ENCODE measurements at places on chromosomes 3 and 15.

- DNase-seq = no peak
Measured at GRCh38 chr3:141629976-141630375, 108.1 kb upstream of the RNF7 start.

- DNase-seq = no peak
Measured at GRCh38 chr3:183503746-183504145, 51.8 kb downstream of the KLHL6 start.

DNA sequence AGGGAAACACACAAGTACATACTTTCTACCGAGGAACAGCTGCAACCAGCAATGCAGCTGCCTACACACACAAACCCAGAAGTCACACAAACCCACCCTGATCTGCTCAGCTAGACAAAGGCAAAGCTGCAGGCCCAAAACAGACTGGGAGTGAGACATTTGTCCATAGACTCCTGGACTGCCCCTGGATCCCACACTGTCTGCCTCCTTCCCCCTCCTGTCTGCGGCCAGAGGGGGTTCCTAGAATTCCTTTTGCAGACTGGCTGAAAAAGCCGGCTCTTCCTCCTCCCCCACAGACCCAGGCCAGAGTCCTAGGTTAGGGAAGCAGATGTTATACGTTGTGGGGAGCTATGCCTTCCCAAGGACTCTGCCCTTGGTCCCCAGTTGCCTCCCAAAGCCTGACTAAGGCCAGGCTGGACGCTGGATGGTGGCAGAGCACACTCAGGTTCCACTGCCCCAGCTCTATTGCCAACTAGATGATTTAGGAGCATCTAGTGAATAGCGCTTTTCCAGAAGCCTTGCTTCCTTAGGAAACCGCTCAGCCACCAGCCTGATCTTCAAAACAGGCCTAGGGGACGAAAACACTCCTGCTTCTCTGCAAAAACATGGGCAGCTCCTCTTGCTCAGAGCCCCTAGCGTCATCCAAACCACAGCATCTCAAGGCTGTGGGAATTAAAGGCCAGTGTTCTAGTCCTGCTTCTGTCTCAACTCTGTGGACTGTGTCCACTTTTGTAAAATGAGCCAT lies 37.4 kb upstream of the CILP start:
- DNase-seq = no peak

DNA sequence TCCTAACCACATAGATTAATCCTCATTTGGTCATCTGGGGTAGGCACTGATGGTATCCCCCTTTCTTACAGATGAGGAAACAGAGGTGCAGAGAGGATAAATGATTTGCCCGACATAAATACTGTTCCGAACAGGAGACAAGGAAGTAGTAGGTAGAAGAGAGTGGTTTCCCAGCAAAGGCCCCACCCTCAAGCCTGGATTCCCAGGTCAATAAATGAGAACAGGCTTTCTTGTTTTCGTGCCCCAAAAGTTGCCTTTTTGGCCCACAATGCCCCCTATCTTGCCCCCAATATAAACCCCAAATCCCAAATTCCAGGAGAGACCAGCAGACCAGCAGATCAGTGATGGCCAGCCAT lies 125.5 kb upstream of the PRR20G start:
- DNase-seq = no peak

DNA sequence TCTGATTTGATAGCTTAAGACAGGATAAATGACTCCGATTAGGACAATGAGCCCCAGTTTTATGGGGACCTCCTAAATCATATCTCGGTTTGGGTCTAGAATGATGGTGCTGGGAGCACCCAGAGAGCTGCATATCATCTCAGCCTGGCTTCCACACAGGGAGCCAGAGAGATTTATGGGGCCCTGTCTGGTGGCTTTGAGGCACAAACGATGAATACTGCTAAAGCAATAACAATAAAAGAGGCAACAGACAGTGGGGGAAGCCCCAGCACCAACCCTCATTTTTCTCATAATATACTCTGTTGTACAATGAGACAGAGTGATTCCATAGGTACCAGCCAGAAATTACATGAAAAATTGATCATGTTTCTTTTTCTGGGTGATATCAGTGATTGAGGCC lies 889.0 kb upstream of the CFAP20DC start:
- DNase-seq = no peak

DNA sequence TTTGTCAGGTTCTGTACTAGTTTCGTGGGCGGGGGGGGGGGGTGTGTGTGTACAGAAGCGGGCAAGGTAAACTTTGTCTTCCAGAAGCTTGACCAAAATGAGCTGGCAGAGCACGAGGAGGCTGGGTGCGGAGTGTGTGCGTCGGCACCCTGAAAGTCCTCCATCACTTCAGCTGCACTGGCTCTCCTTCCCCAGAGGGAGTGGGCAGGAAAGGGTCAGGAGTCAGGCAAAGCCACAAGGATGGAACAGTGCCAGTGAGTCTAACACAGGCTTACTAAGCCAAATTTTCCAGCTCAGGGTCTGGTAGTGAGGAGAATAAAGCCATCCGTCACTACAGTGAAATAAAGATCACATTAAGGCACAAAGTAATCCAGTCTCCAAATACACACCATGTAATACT lies 11.9 kb upstream of the SH3GL3 start:
- DNase-seq = no peak

GRCh38 chr3:40379674-40380306 lies 7.2 kb upstream of the ENTPD3 start:
- DNase-seq = no peak

DNA sequence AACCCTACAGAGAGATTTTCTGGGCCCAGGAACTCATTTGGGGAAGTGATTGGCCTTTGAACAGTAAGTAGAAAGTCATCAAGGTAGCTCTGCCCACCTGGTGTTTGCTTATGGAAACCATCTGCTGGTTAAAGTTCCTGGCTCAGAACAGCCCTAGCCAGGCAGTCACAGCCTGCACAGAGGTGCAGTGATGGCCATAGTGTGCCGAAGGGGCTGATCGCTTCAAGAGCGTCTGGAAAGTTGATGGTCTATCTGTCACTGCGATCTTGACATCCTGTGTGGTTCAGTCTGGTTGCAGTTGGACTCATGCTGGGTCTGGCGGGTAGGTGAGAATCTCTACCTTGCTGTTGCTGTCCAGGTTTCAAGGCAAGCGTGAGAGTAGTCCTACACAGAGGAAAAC lies 151.6 kb downstream of the SLCO3A1 start:
- DNase-seq = no peak

GRCh38 chr15:100043068-100043641 lies 298.6 kb downstream of the ADAMTS17 start:
- no peak for DNase-seq

GRCh38 chr3:55964491-55964985 lies 477.4 kb upstream of the WNT5A start:
- DNase-seq = no peak

DNA sequence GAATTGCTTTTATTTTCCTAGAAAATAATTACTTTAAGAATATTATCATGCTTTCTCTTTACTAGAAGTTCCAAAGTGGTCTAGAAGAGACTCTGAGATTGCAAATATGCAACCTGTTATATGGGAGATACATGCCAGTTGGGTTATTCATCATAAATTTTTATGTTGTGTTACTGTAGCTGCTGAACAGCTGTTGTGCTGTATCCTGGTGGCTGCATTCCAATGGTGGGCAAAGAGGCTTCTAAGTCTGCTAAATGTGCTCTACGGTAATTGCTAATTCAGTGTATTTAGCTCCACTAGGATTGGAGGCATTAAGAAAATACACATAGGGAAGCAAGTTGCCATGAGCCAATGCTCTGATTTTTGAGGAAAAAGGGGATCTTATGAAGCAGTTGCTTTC lies 409.0 kb downstream of the TUSC7 start:
- no peak for DNase-seq

DNA sequence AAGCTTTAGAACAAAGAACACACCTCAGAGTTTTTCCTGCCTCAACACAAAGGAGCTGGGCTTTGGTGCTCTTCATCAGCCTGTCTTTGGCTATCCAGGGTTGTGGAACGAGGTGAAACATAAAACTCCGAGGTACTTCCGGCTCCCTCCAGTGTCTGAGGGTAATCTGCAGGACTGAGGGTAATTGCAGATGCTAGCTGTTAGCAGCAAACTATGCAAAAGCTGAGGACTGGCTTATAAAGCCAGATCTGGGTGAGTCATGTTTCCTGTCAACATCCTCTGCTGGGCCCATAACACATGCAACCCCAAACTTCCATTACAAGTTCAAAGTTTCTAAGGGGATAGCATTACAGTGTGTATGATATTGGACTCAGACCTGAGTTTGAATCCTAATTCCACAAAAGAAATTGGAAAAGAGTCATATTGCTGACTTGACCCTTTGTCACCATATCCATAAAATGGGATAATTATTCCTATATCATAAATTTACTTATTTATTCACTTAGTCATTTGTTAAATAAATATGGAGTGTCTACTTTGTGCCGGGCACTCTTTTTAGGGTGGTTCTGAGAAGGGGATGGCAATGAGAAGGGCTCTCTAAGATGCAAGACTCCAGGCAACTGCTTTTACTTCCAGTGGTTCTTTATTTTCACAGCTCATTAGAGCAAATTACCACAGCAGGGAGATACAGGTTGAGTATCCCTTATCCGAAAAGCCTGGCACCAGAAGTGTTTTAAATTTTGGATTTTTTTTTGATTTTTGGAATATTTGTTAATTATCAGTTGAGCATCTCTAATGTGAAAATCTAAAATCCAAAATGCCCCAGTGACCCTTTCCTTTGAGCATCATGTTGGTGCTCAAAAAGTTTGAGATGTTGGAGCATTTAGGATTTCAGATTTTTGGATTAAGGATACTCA lies 9.5 kb upstream of the TRIM69 start:
- DNase-seq = no peak

DNA sequence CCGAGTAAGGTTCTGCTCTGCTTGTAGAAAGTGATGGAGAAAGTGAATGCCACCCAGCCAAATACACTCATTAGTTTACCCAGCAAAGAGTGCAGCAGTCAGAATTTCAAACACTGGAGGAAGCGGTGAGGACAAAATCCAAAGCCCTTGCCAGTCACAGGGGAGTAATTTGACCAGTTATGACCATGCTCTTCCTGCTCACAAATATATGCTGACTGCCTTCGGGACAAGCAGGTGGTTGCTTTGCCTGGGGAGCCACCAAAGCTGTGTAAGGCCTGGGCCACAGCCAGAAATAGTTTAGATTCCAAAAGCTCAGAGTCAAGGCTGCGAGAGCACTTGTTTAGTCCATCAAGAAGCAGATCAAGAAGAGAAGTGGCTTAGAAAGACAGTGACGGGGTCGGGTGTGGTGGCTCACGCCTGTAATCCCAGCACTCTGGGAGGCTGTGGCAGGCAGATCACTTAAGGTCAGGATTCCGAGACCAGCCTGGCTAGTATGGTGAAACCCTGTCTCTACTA lies 51.0 kb upstream of the ATP13A3 start:
- no peak for DNase-seq

DNA sequence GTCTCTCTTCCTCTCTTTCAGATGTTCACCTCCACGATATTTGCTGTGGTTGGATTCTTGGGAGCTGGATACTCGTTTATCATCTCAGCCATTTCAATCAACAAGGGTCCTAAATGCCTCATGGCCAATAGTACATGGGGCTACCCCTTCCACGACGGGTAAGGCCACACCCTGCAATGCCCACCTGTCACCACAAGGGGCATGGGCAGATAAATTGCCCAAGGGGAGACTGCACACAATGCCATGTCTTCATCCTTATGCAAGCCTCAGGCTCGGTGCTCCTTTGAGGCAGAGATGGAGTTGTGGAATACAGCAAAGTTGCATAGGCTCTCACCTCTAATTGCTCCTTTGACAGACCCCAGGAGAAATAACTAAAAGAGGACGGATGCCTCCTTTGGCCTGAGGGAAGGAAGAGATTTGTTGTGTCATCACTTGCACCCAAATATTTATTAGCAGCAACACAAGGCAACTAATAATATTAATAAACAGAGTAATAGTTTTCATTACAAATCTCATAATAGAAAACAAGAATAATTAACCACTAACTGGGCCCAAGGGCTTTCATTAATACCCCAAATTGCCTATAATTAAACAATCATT lies 13.2 kb downstream of the TM4SF4 start:
- no peak for DNase-seq

All from amygdala (tissue), 56 donors.